NCI-H2107 (cell line): ENCODE measurements at places on chromosomes 7 and 10.

DNA sequence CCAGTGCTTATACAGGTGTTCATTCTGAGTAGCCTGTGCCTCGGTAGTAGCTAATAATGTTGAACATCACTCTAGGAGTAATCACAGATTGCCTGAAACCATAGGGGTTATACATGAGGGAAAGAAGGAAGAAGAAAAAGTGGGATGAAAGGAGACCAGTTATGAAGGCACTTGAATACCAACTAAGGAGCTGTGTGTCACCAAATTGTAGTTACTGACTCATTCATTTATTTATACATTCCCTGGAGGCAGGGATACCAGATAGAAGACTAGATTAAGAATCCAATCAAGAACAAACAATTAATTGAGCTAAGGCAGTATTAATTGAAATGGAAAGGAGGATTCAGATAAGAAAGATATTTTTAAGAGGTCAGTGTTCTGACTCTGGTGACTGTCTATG lies 129.6 kb upstream of the PRPS1L1 start:
- no peak for DNase-seq

GRCh38 chr10:87559392-87559791 lies 54.7 kb downstream of the MINPP1 start:
- DNase-seq = no peak

DNA sequence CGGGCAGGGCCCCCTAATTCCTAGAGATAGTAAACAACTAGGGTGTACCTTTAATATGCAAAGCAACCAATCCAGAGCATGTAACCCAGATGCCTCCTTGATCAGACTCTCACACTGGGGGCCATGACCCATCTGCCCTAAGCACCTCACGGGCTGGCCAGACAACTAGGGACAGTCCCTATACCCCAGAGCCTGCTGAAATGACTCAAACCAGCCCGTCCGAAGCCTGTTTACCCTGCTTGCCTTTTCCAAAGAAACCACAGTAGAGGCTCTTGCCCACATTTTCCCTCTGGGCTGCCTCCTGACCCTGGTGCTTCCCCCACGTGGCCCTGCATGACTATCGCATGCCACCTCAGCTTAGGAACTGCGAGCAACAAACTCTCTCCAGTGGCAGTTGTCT lies 46.2 kb downstream of the RGS10 start:
- no peak for DNase-seq

- no peak for DNase-seq
Observed at GRCh38 chr7:10779465-10780399, 193.9 kb upstream of the PHF14 start.

DNA sequence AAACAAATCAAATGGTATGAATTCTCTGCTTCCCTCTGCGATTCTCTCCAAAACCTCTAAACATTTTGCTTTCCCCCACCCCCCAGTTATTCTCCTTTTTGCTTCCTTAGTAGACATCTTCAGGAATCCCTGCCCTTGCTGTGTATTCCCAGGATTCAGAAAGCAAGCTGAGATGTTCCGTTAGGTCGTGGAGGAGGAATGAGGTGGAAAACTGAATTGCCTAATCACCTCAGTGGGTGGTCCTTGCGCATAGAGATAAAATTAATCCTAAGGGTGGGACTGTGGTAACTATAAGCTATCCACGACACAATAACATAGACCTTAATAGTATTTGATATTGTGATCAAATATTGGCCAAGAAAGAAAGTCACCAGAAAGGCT lies 49.1 kb upstream of the SEMA3C start:
- DNase-seq = no peak

- no peak for DNase-seq
Observed at GRCh38 chr7:47956220-47956619, 8.0 kb upstream of the PKD1L1 start.

GRCh38 chr10:74077416-74077815 lies 73.2 kb downstream of the AP3M1 start:
- DNase-seq = no peak
